ENCODE measurements at places on chromosomes 13 and 19. TPM values are rescaled to one million over a fixed set of nuclear protein-coding genes. Genes with fewer than 3 reads are reported as not detected.
A peak's percentile ranks its signal among the peaks of the same experiment; 100 is the strongest.

- no peak for DNase-seq
Observed at GRCh38 chr13:59269476-59269875, 894.3 kb downstream of the DIAPH3 start.

OCEL1 gene
- total RNA-seq, result 26.0 TPM

ACP7 gene
- not detected for total RNA-seq

DNA sequence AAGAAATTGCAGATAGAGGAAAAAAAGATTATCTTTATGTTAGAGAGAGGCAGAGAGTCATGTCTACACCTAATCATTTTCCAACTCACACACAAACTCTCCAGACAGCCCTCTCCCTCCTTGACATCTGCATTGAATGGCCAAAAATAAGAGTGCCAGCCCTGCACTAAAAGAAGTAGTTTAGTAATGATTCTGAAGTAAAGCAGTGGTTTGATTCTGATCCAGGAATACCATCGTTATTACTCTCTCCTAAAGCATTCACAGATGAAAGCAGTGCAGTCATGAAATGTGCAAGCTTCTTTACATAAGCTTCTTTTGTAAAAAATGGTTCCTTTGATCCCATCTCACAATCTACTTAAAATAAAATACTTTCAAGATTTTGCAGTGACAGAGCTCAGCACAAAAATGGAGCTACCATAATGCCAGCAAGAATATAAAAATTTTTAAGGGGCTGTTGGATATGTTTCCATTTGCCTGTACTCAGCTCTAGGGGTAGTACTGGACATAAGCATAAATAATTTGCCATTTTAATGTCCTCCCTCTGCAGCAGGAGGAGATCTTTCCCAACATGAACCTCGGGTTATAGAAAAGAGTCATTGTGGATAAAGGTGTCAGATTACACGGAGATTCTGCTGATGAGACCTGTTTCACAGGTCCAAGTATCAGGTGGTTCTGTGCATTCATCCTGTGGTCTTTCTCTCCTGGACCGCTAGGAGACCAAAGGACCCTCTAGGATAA lies 406.3 kb downstream of the DCT start:
- no peak for DNase-seq

CIC gene
- 34.6 TPM for total RNA-seq

FFAR1 gene
- not detected for total RNA-seq

- DNase-seq, result no peak
Observed at GRCh38 chr19:3613818-3614661, 7.4 kb upstream of the TBXA2R start.

- peak; percentile 14 for DNase-seq
Observed at GRCh38 chr19:30090963-30091362, 148.9 kb downstream of the URI1 start.

KLK15 gene
- not detected for total RNA-seq

DNA sequence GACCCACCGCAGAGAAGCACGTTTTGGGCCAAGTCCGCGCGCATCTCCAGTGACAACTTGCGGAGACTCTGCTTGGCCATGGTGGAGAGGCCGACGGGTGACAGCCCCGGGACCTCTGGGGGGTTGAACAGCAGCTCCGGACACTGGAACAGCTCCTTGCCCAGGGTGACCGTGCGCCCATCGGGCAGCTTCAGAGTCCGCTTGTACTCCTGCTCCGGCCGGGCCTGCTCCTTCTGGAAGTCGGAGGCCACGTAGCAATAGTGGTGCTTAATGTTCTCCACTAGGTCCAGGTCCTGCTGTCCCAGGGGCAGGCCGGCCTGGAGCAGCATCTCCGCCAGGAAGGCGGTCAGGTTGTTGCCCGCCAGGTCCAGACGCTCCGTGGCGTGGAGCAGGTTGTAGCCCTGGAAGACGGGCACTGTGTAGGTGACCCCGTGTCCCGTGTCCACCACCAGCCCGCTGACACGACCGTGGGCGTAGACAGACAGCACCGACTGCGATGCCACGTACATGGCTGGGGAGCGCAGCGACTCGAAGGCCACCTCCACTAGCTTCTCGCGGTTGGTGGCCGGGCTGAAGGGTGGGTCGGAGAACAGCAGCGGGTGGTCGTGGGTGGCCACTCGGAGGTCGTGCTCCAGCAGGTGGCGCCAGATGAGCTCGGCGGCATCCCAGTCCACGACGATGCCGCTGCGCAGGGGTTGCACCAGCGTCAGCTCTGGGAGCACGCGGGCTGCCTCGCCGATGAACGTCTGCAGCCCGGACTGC lies 743 bp downstream of the ACTL9 start:
- no peak for DNase-seq

DNA sequence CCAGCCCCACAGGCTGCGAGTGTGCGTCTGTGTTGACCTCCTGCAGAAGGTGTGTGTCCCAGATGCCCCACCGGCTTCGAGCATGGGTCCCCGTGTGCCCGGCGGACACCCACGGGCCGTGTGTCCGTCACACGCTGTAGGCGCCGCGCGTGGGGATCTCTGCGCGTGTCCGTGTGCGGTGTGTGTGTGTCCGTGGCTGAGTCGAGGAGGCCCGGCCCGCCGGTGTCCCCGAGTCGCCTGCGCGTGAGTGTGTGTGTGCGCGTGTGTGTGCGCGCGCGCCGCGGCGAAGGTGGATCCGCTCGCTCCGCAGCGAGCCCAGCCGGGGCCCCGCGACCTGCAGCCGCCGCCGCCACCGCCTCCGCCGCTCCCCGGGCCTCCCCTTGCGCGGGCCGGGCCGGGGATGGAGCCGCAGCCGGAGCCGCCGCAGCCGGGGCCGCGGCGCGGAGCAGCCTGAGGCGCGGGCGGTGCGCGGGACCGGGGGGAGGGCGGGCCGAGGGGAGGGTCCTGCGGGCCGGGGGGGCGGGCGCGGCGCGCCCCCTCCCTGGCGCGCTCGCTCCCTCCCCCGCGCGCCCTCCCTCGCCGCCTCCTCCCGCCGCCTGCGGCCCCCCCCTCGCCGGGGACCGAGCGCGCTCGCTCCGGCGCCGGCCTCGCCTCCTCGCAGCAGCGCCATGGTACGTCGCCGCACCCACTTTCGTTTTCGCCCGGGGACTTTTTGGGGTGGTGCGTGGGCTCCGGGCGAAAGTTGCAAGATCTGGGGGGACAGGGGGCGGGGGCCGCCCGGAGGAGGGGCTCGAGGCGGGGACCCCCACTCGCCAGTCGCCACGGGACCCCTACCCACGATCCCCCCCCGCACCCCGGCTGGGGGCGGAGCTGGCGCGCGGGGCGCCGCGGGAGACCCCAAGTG lies 7.1 kb upstream of the NFIC start:
- DNase-seq, result peak; percentile 88

DNA sequence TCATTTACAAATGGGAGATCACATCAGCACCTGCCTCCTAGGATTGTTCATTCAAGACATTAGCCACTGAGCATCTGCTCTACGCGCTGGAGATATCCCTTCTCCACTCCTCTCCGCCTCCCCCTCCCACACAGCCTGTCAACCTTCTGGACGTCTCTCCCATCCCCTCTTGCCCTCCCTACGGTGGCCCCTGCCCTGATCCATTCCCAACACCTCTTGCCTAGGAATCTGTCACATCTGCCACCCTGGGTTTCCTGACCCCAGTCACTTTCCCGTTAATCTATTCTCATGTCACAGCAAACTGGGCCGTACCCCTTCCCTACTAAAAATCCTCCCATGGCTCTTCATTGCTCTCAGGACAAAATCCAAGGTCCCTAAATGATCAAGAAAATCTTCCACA lies 10.3 kb downstream of the DYRK1B start:
- DNase-seq, result no peak

DNA sequence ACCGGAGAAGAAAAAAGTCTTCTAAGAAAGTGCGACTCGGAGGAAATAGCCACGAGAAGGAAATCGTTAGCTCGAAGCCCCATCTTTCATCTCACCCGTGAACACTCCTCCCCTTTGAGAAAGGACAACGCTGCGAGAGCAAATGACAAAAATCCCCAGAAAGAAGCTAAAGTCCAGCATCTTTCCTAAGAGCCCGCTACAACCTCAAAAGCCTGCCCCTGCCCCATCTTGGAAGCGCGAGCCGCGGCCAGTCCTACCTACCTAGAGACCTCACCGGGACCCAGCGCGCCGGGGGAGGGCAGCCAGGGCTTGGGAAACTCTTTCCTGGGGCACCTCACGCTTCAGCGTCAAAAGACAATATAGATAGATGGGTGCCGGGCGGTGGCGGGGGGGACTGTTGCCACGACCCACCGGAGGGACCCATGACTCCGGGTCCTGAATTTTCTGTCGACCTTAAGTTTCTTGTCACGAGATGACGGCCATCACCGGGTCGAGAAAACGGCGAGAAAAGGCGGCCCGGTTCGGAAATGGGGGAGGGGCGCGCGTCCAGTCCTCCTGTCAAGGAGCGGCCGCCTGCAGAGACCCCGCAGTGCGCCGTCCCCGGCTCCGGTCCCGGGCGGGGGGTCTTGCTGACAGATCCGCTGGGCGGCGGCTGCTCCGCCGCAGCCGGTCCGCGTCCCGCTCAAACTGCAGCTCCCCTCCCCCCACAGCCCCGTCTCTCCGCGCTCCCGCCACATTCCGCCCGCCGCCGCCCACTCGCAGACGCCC lies 65.9 kb downstream of the KCNRG start:
- peak; percentile 78 for DNase-seq

CYP4F2 gene
- total RNA-seq, result not detected

GRCh38 chr19:4016903-4017638 lies 9.5 kb downstream of the PIAS4 start:
- DNase-seq, result no peak

NEK5 gene
- 0.11 TPM for total RNA-seq

GRCh38 chr19:8001995-8002849 lies 3.2 kb downstream of the ELAVL1 start:
- peak; percentile 96 for DNase-seq

DNA sequence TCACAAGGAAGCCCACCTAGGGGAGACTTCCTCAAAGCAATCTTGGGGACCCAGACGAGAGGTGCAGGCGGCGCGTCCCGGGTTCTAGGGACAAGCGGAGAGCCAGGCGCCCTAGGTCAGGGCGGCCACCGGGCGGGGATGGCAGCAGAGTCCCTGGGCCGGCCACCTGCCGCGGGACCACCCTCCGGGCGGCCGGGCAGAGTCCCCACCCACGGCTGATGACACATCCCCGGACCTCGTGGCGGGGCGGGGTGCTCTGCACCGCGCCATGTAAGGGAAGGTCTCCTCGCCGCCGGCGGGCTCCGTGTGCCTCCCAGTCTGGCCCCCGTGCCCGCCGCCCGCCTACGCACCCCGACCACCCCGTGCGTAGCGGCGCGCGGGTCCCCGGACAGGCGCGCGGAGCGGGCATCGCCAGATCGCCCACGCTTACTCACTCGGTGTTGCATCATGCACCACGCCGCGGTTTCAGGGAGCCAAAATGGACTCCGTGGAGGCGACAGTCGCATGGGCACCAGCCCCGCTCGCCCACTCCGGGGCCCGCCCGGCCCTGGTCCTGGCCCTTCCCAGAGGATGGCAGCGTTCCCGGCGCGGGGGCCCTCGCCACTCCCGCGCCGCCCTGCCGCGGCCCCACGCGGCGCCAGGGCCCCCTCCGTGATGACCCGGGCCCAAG lies 643 bp downstream of the SLC7A1 start:
- DNase-seq, result peak; percentile 76

GRCh38 chr13:20512042-20512683 lies 13.5 kb downstream of the CRYL1 start:
- DNase-seq, result no peak

CNN1 gene
- 174 TPM for total RNA-seq

GGACT gene
- total RNA-seq, result 1.4 TPM

IGFL2 gene
- total RNA-seq, result not detected

DNA sequence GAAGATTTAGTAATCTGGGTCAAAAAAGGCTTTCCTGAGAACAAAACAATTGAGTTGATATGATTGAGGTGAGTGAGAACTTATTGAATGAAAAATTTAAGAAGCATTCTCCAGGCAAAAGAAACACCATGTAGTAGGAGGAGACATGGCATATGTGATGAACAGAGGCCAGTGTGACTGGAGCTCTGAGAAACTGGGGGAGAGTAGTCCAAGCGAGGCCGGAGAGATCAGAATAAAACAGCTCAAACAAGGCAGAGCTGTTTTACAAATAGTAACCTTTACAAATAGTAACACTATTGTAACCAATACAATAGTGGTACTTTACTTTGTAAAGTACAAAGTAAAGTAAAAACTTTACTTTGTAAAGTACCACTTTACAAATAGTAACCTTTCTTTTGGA lies 1159.1 kb downstream of the PCDH9 start:
- no peak for DNase-seq

- peak; percentile 66 for DNase-seq
Observed at GRCh38 chr19:38736413-38737280, 7.6 kb downstream of the CAPN12 start.

DNA sequence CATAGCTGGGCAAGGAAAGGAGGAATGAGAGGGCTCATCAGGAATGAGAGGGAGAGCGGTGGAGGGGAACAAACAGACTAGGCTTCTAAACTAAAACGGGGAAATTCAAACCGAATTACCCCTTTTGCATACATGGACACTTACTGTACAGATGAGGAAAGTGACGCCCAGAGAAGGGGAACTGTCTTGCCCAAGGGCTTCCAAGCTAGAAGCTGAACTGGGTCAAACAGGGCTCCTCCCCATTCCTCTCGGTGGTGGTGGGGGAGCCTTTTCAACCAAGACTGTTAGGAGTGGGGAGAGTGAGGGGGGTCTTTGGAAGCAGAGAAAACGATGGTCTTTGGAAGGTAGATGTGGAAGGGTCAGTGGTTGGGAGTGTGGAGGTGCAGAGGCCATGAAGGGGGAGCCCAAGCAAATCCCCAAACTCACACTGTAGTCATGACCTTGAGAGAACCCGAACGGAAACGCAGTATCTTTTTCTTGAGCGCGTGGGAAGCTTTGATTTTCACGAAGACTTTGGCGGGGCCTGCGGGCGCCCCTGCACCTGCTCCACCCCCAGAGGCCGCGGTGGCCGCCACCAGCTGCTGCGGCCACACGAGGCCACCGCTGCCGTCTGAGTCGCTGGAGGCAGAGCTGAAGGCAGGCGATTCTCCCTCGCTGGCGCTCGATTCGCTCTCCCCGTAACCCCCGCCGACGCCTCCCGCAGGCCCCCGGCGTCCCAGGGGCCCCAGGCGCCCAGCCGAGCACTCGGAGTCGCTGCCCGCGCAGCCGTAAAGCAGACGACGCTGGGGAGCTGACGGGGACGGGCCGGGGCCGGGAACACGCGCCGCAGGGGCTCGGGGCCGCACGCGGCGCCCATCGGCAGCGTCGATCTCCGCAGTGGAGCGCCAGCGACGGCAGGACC lies 12.3 kb upstream of the GNG8 start:
- DNase-seq, result no peak

PRRG2 gene
- total RNA-seq, result 0.76 TPM

IGLON5 gene
- total RNA-seq, result not detected

DNA sequence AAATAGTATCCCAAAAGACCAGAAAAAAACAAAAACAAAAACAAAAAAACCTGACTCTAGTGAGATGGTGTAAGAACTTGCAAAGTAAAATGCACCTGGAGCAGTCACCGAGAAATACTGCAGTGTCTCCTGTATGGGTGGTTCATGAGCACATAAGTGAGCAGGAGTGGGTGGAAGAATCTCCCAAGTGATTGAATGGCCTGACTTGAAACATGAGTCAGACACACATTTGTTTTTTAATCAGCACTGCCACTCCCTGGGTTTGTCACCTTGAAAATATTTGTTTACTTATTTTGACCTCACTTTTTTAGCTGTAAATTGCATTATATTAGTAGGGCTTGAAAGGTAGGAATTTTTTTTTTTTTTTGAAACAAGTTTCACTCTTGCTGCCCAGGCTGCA lies 2.0 kb downstream of the ZNF431 start:
- DNase-seq, result no peak

STK24 gene
- total RNA-seq, result 69.6 TPM

- DNase-seq, result peak; percentile 41
Observed at GRCh38 chr13:105389373-105389772, 1146.1 kb downstream of the EFNB2 start.

All from Right ventricle myocardium inferior (tissue), 1 donor.